NCI-H1092 treated with DMSO at 0.1 percent for 48 hours (cell line): ENCODE measurements at places on chromosomes 7 and 10.
A peak's percentile ranks its signal among the peaks of the same experiment; 100 is the strongest.

DNA sequence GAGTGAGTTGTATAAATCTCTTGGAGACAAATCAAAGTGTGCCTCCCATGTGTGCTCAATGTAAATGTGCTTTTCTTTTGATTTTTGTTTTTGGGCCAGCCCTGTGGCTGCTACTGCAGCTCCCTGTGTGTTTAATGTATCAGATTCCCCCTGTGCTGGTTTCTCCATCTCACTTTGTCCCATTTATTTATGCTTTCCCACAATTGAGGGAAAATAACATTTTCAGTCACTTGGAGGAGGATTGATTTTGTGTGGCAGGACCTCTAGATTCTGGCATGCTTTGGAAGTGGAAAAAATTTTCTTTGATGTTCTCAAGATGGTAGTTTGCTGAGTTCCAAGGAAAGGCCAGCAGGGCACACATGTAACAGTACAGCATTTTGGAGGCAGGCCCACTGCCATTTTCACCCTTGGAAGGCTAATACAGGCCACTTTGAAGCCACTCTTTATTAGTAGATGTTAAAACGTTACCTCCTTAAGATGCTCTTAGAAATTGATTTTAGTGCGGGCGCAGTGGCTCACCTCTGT is 323.6 kb downstream of the BICC1 start:
- DNase-seq, result no peak

DNA sequence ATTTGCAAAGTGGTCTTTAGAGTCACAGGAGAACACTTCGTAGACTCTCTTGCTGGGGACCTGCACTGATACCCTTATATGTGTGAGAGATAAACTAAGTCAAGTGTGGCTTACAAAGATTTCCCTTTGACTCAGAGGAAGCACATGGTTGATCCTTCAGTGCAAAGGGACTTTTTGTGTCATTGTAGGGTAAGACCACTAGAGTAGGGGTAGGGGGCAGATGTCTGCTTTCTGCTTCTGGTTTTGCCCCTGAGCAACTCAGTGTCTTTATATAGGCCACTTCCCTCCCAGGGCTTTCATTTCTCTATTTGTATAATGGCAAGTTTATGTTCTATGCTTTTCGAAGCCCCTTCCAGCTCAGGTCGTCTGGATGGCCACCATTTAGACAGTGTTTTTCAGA is 281.7 kb downstream of the SORCS3 start:
- no peak for DNase-seq

DNA sequence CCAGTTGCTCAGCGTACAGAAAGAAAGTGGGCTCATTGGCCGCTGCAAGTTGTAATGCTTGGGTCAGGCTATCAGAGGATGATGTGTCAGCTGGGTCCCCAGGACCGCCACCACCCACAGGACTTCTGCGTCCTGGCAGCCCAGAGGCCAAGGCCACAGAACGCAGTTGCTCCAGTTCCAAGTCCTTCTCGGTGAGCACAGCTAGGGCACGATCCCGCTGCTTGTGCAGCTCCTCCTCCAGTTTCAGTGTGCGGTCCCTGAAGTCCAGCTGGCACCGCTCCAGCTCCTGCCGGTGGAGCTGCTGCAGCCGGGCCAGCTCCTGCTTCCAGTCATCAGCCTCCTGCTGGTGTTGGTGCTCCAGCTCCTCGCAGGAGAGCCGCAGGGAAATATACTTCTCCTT is 3.0 kb downstream of the GCC1 start:
- no peak for DNase-seq

GRCh38 chr10:89869180-89869579 is 167.8 kb downstream of the KIF20B start:
- no peak for DNase-seq

GRCh38 chr10:128098631-128099030 is 27.6 kb downstream of the MKI67 start:
- DNase-seq, result no peak

- DNase-seq, result no peak
Observed at GRCh38 chr7:116990056-116990455, 36.8 kb downstream of the ST7 start.

GRCh38 chr10:104353325-104354048 is at the start of gene CFAP58:
CFAP58 (plus strand) TSS chr10:104353833; CDS start chr10:104353898, 65 bp downstream.
- peak; percentile 83 for DNase-seq

DNA sequence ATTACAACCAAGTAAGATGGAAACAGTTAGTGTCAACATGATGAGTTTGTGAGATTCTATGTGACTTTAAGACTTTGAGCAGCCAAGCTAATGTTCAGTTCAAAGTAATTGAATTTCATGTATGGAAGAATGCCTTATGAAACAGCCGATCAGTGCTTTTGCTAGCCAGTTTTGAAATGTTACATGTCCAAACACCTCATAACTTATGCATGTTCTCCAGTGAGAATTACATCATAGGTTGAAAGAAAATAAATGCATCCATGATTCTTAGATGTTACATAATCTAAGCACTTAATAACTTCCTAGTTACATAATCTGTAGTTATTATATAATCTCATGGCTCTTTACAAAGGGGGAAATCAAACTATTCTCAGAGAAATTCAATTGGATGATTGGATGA is 211.3 kb downstream of the BICC1 start:
- no peak for DNase-seq

DNA sequence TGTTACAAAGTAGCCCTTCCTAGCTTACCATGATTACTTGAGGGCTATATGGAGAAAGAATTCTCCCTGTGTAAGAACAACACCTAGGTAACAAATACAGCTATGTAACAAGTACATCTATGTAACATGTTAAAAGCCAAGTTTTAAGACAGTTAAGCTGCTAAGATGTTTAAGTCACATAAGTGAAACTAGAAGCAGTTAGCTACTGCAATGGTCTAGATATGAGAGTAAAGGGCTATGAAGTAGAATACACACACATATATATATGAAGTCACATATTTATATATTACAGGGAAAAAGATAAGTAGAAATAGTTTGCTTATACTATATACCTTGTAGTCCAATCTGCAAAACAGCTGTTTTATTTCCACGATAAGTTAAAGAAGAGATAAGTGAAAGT is 14.4 kb downstream of the POT1 start:
- DNase-seq, result no peak

DNA sequence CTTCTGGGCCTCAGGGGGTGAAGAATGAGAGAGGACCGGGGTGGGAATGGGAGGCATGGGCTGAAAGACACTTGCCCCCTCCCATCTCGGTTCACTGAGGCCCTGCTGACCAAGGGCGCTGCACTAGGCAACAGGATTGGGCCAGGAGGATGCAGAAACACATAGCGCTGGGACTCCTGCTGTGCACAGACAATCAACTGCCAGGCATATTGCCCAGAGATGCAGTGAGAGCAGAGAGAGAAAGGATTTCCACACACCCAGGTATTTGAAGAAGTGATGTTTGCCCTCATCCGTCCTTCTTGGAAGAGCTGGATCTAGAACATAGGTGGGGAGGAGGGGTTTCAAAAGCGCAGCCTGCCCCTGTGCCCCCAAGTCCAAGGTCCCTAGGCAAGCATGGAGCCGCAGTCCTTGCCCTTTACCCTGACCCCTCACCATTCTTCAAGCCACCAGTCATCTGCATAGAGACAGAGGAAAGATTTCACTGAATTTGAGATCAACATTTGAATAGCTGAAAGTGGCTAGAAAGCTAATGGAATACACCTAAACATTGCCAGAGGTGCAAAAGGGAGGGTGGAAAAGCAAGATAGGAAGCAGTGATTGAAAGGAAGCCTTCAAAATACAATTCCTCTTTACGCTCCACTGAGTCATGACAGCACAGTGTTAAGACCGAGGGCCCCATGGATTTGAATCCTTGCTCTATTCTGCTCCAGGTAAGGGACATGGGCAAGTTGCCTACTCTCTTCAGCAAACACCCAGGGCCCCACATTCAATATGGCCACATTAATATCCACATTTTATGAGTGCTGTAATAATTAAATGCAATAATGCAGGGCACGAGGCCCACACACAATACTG is 44.2 kb upstream of the TNS3 start:
- DNase-seq, result peak; percentile 51

- no peak for DNase-seq
Observed at GRCh38 chr7:136857573-136857972, 10.9 kb upstream of the CHRM2 start.

DNA sequence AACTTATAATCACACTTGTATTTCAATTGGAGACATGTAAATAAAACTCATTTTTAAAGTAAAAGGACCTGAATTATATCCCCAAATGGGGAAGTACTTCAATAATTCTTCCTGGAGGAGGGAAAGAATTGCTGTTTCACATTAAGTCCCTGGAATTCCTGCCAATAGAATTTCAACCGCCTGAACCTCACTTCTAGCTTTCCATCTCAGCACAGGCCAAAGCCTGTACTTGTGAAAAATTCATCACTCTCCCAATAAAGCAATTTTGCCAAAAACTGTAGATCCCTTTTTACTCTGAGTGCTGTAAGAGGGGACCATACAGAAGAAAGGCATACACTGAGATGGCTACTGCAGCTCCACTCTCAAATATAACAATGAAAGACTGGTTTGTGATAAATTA is 54.8 kb downstream of the CADPS2 start:
- DNase-seq, result no peak

DNA sequence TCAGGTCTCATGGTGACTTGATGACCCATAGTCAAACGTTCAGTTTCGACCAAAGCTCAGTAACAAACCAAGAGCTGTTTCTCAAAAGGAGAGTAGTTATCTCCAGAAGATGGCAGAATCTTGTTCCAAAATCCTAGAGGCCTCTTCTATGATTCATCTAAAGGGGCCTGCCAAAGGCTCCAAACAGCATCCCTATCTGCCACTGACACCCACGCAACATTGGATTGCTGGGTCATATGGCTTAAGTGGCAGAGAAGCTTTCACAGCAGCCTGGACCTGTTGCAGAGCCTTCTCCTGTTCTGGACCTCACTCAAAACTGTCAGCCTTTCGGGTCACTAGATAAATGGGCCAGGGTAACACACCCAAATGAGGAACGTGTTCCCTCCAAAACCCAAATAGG is 54.0 kb upstream of the LRRC18 start:
- DNase-seq, result no peak

- peak; percentile 6 for DNase-seq
Observed at GRCh38 chr10:125691160-125691981, 8.4 kb upstream of the TEX36 start.

DNA sequence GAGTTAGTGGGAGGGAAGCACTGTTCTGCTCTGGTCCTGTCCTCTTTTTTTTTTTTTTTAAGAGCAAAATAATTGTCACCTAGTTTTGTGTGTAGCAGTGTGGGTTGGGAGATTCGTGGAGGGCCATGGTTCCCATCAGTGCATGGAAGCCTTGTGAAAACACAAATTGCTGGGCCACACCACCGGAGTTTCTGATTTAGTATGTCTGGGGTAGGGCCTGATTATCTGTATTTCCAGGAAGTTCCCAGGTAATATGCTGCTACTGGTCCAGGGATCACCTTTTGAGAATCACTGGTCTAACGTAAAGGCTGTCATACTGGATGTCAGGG is 191.3 kb downstream of the GATA3 start:
- DNase-seq, result no peak

DNA sequence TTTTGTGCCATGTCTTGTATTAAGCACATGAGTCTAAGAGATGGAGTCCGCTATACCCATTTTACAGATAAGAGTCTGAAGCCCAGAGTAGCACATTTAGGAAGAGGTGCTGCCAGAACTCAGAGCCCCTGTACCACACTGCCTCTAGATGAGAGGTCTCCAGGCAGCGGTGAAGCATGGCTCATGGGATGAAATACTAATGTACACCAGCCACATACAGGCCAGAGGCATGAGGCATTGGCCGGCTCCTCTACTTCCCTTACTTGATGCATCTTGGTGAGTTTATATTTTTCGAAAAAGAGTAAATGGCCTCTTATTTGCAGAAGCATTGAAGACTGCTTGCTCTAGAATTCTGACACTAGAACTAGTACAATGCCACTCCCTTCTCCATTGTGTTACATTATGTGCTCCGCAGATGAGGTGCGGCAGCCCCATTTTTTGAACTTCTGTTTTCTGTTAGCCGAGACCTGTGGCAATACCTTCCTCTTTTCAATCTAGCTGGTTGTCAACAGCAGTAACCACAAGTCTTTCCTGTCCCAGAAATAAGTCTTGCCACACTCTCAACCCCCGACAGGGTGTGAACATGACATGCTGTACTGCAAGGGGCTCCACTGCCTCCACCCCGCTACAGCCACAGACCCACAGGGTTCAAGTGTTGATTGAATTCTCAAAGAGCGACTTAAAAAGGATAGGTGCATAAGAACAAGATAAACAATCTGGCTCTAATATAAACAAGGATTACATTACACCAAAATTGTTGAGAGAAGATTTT is 145.3 kb downstream of the CELF2 start:
- DNase-seq, result no peak

DNA sequence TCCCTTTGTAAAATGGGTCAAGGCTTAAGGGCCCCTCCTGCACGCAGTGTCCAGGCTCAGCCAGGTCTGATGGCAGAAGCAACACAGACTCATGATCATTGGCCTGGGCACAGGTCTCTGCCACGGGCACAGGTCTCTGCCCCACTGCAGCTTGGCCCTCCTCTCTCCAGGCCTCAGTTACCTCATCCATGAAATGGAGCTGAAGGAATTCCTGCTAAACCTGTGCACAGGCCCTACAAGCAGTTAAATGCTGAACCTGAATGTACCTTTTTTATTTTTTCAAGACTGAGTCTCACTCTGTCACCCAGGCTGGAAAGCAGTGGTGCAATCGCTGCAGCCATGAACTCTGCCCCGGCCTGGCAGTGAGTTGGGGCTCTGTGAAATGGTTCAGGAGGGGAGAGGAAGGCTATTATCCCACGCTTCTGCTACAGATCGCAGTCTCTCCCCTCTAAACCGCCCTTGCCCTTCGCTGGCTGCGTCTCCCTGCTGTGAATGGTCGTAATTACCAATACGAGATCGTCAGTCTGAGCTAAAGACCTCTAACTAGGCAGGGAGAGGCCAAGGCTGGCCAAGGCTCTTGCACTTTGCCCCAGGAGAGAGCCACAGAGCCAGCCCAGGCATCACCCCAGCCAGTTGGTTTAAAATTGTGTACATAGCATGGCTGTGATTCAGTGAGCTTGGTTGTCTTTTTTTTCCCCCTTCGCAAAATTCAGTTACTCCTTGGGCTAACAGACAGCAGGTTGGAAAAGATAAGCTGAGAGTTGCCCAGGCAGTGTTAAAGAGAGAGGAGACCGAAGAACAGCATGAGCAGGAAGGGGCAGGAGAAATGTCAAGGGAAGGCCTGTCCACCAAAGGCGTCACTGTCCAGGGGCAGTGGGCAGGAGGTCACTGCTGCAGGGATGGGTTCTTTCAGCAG is 93.0 kb upstream of the KCTD7 start:
- no peak for DNase-seq

GRCh38 chr7:43560742-43561330 is 22.1 kb upstream of the STK17A start:
- DNase-seq, result no peak

- DNase-seq, result no peak
Observed at GRCh38 chr7:118826246-118826645, 601.7 kb downstream of the ANKRD7 start.

- DNase-seq, result no peak
Observed at GRCh38 chr10:106836933-106837663, 327.4 kb downstream of the SORCS1 start.

DNA sequence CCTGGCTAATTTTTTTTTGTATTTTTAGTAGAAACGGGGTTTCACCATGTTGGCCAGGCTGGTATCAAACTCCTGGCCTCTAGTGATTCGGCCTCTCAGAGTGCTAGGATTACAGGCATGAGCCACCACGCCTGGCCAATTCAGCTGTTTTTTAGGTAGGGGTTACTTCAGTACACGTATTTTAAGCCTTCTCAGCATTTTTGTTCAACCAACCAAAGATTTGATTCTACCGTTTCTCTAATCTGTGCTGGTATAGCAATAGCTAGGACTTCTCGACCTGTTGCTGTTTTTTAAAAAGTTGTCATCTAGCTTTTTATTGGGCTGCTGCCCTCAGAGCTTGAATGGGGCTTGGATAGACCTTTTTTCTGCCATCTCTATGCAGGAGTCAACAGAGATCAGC is 34.9 kb downstream of the PROSER2 start:
- no peak for DNase-seq
